ENCODE measurements at places on chromosomes 11 and 22.

DNA sequence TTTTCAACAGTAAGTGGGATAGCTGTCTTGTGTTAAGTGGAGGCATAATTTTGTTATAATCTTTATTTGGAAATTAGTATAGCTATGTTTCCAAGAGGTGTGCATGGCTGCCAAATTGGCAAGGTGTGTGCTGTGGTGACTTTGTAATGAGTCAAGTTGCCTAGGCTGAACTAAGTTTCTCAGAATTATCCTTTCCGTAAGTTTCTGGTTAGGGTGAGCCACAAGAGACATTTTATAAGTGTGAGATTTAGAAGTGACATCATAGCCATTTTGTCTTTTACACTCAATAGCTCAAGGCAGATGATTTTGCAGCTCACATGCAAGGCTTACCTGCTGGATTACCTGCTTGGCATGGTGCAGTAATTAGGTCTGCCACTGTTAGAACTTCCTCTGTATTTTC lies 90.3 kb downstream of the C11orf87 start:
- no peak for DNase-seq

DNA sequence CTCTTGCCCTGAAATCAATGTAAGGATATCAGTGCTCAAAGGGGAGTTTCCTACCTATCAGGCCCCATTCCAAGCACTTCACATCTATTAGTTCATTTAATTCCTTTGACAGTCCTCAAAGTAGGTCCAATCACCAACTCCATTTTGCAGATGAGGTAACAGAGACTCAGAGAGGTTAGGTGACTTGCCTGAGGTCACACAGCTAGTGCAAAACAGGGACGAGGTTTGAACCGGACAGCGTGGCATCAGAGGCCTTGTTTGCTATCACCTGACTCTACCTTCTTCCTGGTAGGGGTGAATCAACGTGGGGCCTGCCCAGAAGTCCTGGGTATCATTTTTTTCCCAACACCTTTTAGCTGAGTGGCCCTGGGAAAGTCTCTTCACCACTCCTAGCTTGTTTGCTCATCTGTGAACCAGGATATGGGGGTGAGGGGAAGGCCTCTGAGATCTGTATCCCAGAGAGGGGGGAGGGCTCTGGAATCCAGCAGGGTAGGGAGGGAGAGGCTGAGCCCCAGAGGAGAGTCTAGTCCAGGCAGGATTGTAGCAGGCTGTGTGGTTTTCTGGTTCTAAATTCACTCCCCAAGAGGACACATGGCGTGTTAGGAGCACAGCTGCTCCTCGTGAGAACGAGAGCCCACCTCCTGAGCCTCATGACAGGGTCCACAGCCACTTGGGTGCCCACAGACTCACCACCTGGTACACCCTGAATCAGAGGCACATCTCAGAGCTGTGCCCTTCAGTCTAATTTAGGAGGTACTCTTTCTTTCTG lies 174.7 kb downstream of the MN1 start:
- no peak for DNase-seq

DNA sequence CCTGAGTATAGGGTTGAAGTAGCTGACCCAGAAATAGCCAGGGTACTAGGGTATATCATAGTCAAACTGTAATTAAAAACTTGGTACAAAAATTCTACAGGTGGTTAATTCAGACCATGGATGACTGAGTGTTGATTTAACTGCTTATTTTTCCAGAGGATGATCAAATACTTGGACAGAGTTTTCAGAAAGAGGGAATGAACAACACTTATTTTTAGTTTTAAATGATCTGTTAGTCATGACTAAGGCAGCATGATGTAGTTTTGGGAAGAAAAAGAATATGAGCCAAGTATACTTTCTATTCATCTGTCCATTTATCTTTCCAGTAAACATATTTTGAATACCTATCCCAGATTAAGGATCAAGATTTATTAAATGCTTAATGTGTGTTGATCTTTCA lies 19.8 kb upstream of the CCDC89 start:
- no peak for DNase-seq

DNA sequence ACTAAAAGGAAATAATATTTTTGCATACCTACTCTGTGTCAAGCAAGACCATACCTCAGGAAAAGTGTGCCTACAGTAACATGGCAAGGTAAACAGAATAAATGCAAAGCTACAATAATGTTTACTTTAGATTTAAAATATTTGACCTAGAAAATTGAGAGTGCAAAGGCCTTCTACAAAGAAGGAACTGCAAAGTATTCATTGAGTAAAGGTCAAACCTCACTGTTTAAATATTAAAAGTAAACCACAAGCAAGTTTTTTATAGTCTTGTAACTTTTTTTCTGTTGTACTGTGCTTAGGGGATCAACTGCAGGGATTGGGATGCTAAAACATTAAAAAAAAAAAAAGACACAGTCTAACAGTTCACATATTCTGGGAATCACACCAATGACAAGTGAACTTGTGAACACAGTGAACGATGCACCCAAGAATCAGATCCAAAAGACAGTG lies 48.8 kb downstream of the CWF19L2 start:
- DNase-seq: no peak

DNA sequence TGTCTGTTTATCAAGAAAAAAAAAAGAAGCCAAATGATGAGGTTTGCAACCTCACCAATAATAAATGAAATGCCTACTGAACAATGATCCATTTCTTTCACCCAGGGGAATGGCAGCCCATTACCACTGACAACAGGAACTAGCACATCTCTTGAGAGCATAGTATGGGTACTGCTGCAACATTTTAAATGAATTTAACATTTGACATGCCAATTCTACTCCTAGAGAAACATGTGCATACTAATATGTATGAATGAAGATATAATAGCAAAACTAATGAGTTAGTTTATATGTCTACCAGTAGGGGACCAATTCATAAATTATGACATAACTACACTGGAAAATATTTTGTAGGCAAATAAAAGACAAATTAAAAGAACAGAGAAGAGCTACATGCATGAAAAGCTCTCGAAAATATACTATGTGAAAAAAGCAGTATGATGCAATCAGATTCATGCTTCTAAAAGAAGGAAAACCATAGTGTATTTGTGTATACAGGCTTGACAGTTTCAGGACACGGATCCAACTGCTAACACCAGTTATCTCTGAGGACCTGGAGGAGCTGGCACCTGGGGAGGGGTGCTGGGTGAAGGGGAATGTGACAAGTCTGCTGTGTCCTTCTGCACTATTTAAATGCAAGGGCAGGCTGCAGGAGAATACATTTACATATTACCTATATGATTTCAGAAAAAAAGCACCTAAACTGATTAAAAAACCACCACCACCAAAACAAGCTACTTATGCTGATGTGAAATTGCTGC lies 6.9 kb downstream of the SMCO4 start:
- no peak for DNase-seq

- DNase-seq: no peak
These were observed 476.7 kb upstream of the CCDC179 start for GRCh38 chr11:23336961-23337360.

DNA sequence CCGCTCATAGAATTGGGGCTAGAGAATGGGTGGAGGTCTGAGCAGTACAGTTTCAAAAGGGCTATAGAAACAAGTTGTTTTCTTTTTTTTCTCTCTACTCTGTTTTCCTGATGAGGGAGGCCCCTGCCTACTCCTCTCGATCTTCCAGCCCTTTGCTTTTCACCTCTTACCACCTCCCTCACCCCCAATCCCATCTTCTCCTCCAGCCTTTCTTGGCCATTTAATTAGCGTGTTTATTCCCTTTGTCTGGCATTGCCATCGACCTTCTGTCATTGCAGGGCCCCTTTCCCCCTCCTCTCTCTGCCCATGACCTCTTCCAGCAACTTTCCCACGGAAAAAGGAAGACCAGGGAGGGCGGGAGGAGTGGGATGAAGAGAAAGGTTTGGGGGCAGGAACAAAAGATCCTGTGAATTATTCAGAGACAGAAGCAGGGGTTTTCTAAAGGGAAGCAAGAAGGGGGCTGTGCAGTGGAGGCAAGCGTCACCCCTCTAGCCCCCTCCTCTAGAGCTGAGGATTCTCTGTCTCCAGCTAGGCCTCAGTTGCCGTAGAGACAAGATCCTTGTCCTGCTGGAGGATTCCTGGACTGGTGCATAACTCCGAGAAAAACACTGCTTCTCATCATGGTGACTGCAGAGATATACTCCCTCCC lies 12.9 kb downstream of the DTX4 start:
- DNase-seq: no peak

DNA sequence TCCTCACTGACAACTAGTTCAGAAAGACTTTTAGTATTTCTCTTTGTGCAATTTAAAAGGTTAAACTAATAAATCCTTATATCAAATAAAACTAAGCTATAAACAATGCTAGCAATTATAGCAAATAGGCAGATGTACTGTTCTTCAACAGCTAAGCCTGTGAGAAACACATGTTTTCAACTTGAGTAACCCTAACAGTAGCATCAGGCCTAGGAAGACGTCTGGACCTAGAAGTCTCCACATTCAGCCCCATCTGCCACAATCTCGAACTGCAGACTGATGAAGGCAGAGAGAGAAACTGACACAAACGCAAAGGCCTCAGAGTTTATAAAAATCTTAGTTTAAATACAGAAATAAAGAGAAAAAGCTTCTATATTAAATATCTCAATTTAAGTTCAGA lies 2.5 kb downstream of the ST13 start:
- DNase-seq: no peak

GRCh38 chr11:114251815-114252337 lies 44.3 kb upstream of the NNMT start:
- DNase-seq: no peak

GRCh38 chr11:8228231-8228630 lies 35.4 kb downstream of the LMO1 start:
- DNase-seq: no peak

- DNase-seq: peak; percentile 94
These were observed 41.7 kb downstream of the THAP12 start for GRCh38 chr11:76339221-76339620.

DNA sequence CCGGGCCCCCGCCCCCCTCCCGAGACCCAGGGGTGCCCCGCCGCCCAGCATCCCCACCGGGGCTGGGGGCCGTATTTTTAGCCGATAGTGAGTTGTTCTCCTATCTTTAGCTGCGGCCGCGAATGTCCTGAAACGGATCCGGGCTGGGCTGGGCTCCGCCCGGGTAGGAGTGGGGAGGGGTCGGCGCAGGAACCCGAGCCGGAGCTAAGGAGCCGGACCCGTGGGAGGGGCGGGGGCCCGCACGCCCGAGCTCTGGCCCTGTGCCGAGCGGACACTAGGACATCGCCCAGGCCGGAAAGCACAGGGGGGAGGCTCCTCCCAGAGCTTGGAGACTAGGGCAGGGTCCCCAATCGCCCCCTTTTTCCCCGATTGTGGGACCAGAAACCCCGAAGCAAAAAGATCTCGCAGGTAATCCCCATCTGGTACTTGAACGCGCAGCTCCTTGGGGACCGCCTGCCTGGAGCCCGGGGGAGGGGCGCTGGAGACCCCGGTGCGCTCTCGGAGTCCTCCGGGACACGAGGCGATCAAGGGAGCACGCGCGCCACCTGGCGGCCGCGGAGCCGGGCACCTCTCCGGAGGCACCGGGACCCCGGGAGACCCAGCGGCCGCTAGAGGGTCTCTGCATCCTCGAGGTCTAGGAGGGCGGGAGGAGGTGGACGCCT lies 669 bp downstream of the CDC42EP2 start:
- no peak for DNase-seq

- peak; percentile 26 for DNase-seq
These were observed 274.0 kb downstream of the SOX6 start for GRCh38 chr11:16082095-16083055.

DNA sequence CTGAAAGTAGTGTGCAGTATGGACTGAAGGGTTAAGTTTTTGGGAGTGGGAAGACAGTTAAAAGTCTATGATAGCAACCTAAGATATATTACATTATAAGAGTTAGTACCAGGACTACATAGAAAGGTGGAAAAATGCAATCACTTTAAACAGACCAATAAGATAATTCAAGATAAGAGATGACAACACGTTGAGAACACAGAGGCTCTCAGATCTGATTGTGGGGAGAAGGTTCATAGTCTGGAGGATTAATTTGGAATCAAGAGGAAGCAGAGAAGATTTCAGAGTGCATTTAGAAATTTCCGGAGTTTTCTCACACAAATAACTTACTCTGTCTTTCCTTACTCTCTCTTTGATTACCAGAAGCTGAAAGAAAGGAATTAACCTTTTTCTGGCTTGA lies 441 bp downstream of the CASP5 start:
- no peak for DNase-seq

DNA sequence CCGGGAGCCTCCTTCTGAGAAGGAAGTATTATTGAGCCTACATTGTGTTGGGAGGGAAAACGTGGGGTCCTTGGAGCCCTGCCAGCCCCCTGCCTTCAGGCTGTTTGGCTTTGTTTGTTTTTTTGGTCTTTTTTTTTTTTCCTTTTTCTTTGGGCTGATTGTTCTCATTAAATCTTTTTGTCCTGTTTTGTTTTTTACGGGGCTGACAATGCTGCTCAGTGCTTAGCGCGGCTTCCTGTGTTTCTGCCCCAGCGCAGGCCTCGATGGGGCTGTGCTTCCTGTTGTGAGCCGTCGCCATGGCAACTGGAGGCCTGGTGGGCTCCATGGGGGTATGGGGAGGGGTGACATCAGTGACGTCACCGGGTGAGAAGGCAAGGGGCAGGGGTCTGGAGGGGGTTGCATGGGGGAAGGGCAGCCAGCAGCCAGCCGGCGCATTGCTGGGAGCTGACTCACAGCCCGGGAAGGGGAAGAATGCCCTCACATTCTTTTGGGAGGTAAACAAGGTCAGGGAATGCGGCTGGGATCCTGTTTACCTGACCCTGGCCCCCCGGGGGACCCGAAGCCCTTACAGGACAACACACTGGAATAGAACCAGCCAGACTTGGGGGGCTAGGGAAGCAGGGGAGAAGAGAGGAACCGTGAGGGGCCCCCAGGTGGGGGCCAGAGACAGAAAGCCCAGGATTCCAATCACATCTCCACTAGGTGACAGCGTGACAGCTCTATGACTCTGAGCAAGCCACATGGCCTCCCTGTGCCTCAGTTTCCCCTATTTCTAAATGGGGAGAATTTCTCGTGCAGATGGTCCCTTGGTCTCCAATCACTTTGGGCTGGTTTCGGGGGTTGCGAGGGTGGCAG lies 22.2 kb upstream of the CBX7 start:
- no peak for DNase-seq

DNA sequence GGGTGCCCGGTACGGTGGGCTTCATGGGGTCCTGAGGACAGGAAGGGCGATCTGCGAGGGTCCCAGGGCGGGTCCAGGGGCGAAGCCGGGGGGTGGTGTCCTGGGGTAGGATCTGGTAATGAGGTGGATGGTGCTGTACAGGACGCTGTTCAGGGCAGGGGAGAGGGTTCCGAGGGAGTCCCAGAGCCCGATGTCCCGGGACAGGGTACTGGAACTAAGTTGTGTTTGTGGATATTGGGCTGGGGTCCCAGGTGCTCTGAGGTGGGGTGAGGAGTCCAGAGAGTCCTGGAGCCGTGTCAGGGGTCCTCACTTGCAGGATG lies 426 bp downstream of the LZTR1 start:
- no peak for DNase-seq

- DNase-seq: no peak
These were observed 3.7 kb upstream of the RANGAP1 start for GRCh38 chr22:41289671-41290070.

Measured in forelimb muscle (tissue), 1 donor.